H54 (cell line): ENCODE measurements at places on chromosomes 5 and 9.

- no peak for DNase-seq
Measured at GRCh38 chr9:99579964-99580363, 241.7 kb upstream of the NR4A3 start.

GRCh38 chr5:143426437-143426991 lies 23.0 kb upstream of the NR3C1 start:
- DNase-seq: no peak

GRCh38 chr5:123448017-123448617 lies 24.9 kb upstream of the CEP120 start:
- no peak for DNase-seq

GRCh38 chr9:99463131-99463530 lies 241.0 kb downstream of the SEC61B start:
- DNase-seq: no peak

DNA sequence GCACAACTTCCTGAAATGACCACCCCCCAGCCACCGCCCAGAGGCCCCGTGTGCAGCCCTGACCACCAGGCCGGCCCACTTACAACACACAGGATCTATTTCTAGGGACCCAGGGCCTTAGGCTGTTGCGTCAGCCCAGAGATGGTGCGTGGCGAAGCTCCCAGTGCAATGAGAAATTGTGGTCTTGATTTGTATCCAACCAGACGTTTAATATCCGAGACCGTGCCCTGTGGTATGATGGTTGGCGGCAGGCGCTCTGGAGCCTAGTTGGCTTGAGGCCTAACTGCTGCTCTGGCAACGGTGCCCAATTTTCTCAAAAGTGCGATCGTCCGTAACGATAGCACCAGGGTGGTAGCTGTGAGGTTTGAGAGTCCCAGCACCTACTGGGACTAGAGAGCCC lies 32.6 kb upstream of the SLC6A19 start:
- DNase-seq: no peak

- DNase-seq: no peak
Measured at GRCh38 chr9:133129001-133129795, 8.2 kb upstream of the RALGDS start.

GRCh38 chr5:54646356-54647101 lies 129.0 kb downstream of the SNX18 start:
- peak; percentile 49 for DNase-seq

DNA sequence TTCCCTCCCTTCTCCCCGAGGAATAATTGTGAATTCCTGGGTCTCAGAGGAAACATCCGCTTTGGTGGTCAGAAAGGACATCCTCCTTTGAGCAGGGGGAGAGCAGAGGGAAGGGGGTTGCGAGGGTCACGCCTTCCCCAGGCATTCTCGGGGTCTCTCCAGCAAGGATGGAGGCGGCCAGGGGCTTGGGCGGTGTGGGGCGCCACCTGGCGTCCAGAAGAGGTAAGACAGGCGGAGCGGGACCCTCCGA lies 129.1 kb downstream of the KCNIP1 start:
- no peak for DNase-seq

GRCh38 chr9:101585740-101586139 lies 9.0 kb downstream of the PPP3R2 start:
- no peak for DNase-seq

DNA sequence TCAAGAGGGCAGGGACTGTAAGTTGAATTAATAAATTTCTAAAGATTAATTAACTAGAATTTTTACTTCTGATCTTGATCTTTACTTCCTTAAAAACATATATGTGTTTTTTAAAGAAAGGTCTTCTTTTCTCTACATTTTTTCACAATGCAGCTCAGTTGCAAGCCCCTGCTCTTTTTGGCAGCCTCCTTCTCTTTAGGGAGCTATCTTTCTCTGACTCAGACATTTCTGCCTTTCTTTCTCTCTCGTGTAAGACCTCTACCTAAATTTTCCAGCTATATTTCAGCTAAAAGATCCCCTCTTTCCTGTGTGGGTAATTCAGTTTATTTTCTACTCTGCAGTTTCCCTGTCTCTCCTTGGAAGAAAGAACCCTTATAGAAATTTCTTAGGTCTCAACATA lies 38.3 kb upstream of the SNCAIP start:
- DNase-seq: no peak

GRCh38 chr9:2270565-2270964 lies 255.4 kb downstream of the SMARCA2 start:
- DNase-seq: no peak

- DNase-seq: no peak
Measured at GRCh38 chr9:124840300-124840833, 12.9 kb upstream of the WDR38 start.

DNA sequence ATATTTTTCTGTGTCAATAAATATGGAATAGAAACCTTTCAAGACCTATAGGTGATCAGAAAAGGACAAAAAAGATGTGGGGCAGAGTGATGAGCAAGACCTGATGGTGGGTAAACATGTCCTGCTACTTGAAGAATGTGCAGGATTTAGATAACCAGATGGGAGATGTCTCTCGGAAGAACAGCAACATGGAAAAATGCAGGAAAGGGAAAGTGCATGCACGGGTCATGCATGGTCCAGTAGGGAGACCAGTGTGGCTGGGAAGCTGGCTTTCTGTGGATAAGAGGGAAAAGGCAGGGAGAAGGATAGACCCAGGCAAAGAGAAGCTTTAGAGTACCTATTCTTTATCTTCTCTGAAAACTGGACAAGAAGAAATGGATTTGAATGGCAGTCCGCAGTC lies 7.1 kb upstream of the CAST start:
- DNase-seq: no peak
